ENCODE measurements at places on chromosomes 16 and 17. TPM values are rescaled to one million over a fixed set of nuclear protein-coding genes. Genes with fewer than 3 reads are reported as not detected.

The TTC19 gene
- total RNA-seq: 30.1 TPM

The HSD17B2 gene
- 1.7 TPM for total RNA-seq

The TMEM11 gene
- total RNA-seq: 18.3 TPM

The CAMKK1 gene
- total RNA-seq: 2.9 TPM

The RNF43 gene
- not detected for total RNA-seq

The PLCG2 gene
- 4.5 TPM for total RNA-seq

The NXPH3 gene
- total RNA-seq: 0.63 TPM

The SPN gene
- not detected for total RNA-seq

The WDR81 gene
- 13.8 TPM for total RNA-seq

The SRR gene
- 16.1 TPM for total RNA-seq

The BCL6B gene
- 127 TPM for total RNA-seq

The PRAC1 gene
- not detected for total RNA-seq

The PEMT gene
- total RNA-seq: 20.9 TPM

The CHST5 gene
- not detected for total RNA-seq

The KRTAP1-5 gene
- not detected for total RNA-seq

The ATP6V0A1 gene
- total RNA-seq: 25.6 TPM

The UNC45B gene
- not detected for total RNA-seq
